SIG-M5 (cell line): ENCODE measurements at places on chromosomes 7 and 10.

DNA sequence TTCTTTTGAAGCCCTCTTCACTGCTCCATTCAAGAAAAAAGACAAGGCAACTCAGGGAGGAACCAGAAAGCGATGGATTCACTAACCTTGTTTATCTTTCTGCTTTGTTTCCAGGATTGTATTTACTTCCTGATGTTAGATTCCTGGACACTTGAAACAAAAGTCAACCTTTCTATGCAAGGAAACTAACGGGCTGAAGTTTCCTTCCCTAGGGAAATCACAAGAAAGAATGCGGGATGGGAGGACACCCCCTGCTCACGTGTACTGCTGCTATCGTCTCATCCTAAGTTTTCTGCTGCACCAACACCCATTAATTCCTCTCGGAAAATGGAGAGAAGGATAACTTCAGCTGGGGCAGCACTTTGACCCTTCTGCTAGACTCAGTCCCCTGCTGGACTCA lies 50.3 kb downstream of the ELMO1 start:
- DNase-seq: no peak

GRCh38 chr7:45057878-45058277 lies 30.9 kb downstream of the NACAD start:
- no peak for DNase-seq

DNA sequence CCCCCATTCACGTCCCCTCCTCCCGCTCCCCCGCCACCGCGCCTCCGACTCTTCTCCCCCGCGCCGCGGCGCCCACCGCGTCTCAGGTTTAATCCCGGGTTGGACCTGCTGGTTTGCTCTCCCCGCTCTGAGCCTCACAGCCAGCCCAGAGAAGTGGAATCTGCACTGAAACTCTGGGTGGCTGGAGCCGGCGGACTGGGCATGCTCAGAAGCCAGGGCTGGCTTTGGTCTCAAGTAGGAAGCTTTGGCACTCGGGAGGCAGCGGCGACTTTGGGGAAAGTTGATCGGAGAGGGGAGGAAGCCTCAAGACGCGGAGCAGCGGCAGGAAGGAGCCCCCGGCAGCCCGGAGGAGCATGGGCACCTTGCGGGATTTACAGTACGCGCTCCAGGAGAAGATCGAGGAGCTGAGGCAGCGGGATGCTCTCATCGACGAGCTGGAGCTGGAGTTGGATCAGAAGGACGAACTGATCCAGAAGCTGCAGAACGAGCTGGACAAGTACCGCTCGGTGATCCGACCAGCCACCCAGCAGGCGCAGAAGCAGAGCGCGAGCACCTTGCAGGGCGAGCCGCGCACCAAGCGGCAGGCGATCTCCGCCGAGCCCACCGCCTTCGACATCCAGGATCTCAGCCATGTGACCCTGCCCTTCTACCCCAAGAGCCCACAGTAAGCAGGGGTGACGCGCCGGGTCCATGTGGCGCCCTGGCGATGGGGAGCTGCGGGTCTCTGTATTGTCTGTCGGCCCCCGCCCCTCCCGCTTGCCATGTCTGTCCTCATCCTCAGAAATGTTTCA lies at the start of gene PRKG1:
Gene PRKG1 (plus strand): TSS at position 250 of the 791 bp plus-strand sequence.
- no peak for DNase-seq

DNA sequence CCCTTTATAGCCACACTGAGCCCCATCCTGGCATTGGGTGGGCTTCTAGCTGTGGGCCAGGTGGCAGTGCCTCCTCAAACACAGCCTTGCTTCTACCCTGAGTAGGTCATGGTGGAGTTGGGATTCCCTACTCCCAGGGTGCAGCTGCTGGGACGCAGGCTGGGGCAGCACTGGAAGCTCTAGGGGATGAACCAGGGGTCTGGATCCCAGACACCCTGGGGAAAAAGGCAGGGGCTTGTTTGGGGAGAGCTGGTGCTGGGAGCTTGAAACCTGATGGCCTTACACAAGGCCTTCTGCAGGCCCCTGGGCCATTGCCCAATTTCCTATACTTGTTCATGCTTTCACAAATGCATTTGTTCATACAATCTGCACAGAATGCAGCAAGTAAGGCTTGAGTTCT lies 103.7 kb upstream of the CTBP2 start:
- no peak for DNase-seq

DNA sequence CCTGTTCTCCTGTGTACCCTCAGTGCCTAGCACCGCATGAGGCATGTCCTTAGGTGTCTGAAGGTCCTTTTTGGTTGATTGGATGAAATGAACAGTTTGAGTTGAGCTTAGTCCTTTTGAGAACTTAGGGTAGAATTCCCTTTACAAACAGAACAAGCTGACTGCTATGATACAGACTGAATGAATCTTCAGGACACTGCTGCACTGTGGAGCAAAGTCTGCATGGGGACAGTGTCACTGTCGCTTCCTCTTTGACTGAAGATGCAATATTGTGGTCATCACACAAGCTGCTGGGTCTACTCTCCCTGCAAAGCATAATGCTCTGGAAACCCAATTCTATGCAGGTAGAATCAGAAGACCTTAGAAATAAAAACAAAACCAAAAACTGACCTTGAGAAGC lies 8.6 kb upstream of the PLAU start:
- no peak for DNase-seq

DNA sequence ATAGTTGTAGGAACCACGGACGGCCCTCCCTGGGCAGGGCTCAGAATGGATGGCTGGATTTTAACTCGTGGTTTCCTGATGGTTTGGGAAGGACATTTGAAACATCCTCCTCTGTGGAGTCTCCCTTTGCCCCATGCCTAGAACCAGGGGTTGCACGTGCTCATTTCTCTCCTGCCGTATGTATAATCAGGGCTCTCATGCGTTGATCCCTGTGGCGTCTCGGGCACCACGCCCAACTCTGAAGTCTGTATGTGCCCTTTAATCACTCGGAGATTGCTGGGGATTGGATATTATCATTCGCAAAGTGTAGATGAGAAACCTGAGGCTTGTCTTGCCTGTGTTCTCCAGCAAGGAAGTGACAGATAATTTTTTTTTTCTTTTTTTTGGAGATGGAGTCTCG lies 257.1 kb downstream of the CAMK1D start:
- DNase-seq: no peak

DNA sequence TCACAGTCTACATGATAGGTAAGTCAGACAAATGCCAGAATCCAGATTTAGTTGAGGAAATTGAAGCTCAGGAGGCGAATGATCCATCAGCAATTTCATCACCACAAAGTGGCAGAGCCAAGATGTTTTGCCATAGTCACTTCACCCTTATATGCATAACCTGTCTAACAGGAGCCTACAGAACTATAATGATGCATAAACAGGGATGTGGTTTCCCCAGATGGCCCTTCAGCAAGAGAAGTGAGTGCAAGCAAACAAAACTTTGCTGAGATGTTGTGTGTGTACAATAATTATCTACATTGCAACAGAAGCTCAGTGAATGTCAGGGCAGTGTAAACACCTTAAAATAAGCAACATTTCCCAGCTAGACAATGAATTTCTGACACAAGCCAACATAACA lies 28.6 kb downstream of the PON3 start:
- DNase-seq: no peak

GRCh38 chr7:131845573-131846314 lies 289.3 kb upstream of the PODXL start:
- DNase-seq: no peak

DNA sequence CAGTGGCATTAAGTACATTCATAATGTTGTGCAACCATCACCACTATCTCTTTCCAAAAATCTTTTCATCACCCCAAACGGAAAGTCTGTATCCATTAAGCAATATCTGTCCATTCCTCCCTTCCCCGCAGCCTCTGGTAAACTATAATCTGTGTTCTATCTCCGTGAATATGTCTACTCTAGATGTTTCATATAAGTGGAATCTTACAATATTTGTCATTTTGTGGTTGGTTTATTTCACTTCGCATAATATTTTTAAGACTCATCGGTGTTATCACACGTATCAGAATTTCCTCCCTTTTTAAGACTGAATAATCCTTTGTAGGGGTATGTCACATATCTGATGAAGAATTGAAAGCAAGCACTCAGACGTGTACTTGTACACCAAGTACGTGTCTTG lies 86.0 kb upstream of the FGFR2 start:
- peak; percentile 4 for DNase-seq

DNA sequence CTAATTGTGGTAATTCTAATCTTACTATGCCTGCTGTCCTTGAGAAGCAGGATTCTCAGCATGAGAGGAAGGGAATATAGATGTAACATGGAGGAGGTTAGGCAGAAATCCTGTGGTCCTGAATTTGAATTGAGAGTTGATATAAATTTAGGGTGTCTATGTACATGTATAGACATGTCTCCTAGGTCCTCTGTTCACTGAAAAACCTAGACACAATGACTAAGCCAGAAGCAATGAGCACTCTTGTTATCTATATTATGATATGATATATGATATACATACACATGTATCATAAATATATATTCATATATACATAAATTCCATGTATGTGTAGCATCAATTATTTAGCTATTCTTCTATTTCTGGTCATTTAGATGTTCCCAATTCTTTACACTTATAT lies 173.3 kb upstream of the MKLN1 start:
- DNase-seq: no peak

DNA sequence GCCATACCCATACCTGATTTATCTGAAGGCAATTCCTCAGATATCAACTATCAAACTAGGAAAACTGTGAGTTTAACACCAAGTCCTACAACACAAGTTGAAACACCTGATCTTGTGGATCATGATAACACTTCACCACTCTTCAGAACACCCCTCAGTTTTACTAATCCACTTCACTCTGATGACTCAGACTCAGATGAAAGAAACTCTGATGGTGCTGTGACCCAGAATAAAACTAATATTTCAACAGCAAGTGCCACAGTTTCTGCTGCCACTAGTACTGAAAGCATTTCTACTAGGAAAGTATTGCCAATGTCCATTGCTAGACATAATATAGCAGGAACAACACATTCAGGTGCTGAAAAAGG lies 69.0 kb upstream of the RSBN1L start:
- no peak for DNase-seq

GRCh38 chr7:2403014-2403717 lies at the start of gene CHST12:
Gene CHST12 (plus strand): TSS chr7:2403611. CDS start chr7:2432640, 29,029 bp downstream.
- DNase-seq: no peak

DNA sequence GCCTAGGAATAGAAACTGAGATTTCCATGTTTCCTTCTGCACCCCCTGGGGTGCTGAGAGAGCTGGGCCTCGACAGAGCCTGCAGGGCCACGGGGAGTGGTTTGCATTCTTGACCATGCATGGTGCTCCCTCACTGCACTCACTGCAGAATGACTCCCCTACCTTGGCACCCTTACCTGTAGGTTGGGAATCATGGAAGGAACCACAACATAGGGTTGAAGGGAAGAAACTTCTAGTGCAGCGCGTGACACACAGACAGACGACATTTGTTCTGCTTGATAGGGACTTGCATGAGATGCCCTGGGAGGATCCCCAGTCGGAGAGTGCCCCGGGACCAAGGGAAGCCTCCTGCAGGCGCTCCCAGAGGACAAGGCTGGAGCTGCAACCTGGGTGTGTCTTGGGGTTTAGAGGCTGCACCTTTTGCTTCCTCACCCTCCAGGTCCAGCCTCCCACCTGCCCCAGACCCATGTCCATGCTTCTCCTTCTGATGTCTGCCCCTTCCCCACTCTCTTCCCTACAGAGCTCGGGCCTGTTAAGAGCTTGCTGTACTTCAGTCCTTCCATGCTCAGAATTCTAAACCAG lies 245.2 kb downstream of the ABCA13 start:
- no peak for DNase-seq

DNA sequence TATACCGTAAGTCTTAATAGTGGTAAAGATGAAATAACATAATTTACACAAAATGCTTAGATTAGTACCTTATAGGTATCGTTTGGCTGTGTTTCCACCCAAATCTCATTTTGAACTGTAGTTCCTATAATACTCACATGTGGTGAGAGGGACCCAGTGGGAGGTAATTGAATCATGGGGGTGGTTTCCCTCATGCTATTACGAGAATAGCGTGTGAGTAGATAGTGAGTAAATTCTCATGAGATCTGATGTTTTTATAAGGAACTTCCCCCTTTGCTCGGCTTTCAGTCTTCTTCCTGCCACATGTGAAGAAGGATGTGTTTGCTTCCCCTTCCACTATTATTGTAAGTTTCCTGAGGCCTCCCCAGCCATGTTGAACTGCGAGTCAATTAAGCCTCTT lies 426.3 kb upstream of the POT1 start:
- DNase-seq: peak; percentile 12

DNA sequence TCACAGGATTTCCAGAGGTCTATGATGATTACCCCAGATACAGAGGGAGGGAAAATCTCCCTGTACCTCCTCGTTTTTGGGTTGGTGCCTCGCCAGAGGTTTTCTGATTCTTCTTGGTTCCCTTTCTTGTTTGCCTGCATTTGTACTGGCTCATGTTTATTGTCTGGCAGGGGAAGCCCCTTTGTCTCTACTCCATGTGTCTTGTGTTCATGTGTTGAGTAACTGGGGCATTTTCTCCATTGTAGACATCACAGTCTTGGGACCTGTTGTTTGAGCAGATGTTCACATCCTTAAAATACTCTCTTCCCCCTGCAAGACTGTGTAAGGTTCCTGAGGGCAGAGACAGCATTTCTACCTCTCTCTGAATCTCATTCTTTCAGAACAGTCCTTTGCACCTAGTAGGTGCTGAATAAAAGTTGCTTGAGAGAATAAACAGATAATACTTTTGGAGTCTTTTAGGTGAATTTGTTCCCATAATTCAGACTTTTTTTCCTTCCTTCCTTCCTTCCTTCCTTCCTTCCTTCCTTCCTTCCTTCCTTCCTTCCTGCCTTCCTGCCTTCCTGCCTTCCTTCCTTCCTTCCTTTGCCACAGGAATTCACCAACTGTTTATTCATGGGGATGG lies 25.1 kb downstream of the CDK14 start:
- DNase-seq: no peak

- no peak for DNase-seq
Observed at GRCh38 chr7:36602511-36602910, 121.8 kb downstream of the AOAH start.

- DNase-seq: no peak
Observed at GRCh38 chr10:11838298-11838852, 15.2 kb downstream of the PROSER2 start.

- no peak for DNase-seq
Observed at GRCh38 chr7:157502701-157503111, 165.9 kb downstream of the DNAJB6 start.

DNA sequence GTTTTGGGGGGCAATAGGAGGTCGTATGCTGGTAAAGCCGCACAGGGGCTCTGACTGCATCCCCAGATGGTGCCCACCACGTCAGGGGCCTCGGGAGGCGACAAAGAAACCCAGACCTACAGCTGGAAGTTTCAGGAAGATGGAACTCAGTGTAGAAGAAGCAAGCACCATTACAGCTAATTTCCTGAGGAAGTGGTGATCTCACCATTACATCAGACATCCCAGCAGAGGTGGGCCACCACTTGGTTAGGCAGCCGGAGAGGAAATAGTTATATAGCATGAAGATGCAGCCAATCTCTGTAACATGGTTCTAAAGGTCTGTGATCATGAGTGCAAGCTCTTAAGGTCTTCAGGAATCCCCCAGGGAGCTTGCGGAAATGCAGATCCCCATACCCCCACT lies 127.3 kb upstream of the PCBD1 start:
- DNase-seq: no peak

GRCh38 chr10:45451407-45451806 lies 77.4 kb downstream of the ALOX5 start:
- no peak for DNase-seq

GRCh38 chr10:125375210-125375609 lies 214.8 kb upstream of the CTBP2 start:
- no peak for DNase-seq

GRCh38 chr10:60893231-60893630 lies 50.8 kb downstream of the RHOBTB1 start:
- DNase-seq: no peak

- no peak for DNase-seq
Observed at GRCh38 chr10:116744885-116745284, 2.5 kb upstream of the HSPA12A start.

GRCh38 chr10:123479640-123480039 lies 186.5 kb upstream of the GPR26 start:
- DNase-seq: no peak
